ENCODE measurements at places on chromosomes 13 and 19.

DNA sequence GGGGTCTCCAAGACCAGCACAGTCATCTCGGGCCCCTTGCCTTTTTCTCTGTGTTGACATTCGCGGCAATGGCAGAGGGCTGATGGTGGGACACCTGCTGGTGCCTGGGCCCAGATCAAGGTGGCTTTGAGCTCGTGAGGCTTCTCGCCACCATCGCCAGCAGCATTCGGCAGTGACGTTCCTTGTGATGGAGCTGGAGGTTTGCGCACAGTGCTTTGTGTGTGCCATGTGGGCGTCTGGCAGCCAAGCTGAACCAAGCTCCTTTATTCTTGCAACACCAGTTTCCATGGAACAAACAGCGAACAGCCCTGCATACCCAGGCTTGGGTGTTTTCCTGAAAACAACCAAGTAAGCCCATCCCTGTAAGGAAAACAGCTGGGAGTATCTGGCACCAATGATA lies 9.1 kb upstream of the TMEM255B start:
- no peak overlapping the region for H3K27ac ChIP-seq
- no peaks in the 10 kb centered on the region for H3K36me3 ChIP-seq
- H3K27me3 ChIP-seq: no peaks in the 10 kb centered on the region
- no peaks in the 10 kb centered on the region for H3K4me1 ChIP-seq

DNA sequence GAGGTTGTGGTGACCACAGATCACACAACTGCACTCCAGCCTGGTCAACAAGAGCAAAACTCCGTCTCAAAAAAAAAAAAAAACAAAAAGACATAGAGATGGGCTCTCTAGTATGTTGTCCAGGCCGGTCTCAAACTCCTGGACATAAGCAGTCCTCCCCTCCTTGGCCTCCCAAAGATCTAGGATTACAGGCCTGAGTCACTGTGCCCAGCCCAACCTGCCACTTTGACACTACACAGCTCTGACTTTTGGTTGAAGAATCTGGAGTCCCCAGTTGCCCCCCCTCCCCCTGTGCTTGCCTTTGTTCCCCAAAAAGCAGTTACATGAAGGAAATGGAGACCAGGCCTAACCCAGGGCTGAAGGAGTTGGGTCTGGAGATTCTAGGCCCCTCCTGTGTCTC lies 12.9 kb downstream of the CARM1 start:
- peaks cover 6% of the 10 kb centered on the region for H3K4me1 ChIP-seq
- DNase-seq: no peak
- H3K27me3 ChIP-seq: no peaks in the 10 kb centered on the region

GRCh38 chr19:52935434-52935833 lies 12.2 kb upstream of the ZNF888 start:
- peaks cover 9% of the 10 kb centered on the region for H3K4me1 ChIP-seq
- no peak overlapping the region for H3K4me3 ChIP-seq
- no peaks in the 10 kb centered on the region for H3K27me3 ChIP-seq

- H3K4me1 ChIP-seq: no peaks in the 10 kb centered on the region
- H3K27me3 ChIP-seq: no peaks in the 10 kb centered on the region
- no peak for DNase-seq
- H3K27ac ChIP-seq: no peak overlapping the region
- H3K4me3 ChIP-seq: no peak overlapping the region
- no peaks in the 10 kb centered on the region for H3K36me3 ChIP-seq
These were observed 69.4 kb downstream of the RAB20 start for GRCh38 chr13:110491869-110492678.

DNA sequence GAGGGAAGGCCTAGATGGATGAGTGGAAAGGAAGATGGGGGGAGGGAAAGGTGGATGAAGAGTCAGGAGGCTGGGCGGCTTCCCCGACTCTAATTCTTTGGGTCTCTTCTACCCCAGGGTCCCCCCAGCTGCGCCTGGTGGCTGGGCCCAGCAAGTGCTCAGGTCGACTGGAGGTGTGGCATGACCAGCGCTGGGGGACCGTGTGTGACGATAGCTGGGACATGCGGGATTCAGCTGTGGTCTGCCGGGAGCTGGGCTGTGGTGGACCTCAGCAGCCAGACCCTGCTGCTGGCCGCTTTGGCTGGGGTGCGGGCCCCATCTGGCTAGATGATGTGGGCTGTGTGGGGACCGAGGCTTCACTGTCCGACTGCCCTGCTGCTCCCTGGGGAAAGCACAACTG lies 9.5 kb downstream of the SSC5D start:
- H3K4me3 ChIP-seq: no peak overlapping the region
- H3K36me3 ChIP-seq: no peaks in the 10 kb centered on the region
- H3K27ac ChIP-seq: no peak overlapping the region
- H3K4me1 ChIP-seq: peaks cover 5% of the 10 kb centered on the region

DNA sequence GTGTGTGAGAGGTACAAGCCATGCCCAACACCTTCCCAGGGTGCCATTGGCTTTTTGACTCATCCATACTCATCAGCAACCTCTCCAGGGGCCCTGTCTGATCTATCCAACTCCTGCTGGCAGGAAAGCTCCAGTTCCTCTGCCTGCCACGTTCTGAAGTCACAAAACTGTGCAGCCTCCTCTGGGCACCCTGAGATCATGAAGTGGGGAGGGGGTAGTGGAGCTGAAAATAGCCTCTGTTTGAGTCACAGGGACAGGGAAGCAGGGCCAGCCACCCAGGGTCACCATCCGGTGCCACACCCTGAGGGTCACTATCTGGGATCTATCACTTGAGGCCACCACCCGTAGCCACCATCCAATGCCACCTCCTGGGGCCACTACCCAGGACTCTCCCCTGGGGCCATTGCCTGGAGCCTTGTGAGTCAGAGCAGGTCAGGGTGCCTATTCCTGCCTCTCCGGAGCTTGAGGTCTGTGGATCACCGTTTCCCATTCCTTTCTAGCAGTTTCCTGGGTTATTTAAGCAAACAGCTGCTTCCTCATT lies 172.1 kb downstream of the NUFIP1 start:
- no peak overlapping the region for H3K27ac ChIP-seq
- no peak for DNase-seq
- no peak overlapping the region for H3K4me3 ChIP-seq
- H3K27me3 ChIP-seq: no peaks in the 10 kb centered on the region
- no peaks in the 10 kb centered on the region for H3K4me1 ChIP-seq

- H3K4me3 ChIP-seq: no peak overlapping the region
- H3K4me1 ChIP-seq: peaks cover 24% of the 10 kb centered on the region
- H3K27me3 ChIP-seq: peaks cover 2% of the 10 kb centered on the region
- no peaks in the 10 kb centered on the region for H3K36me3 ChIP-seq
- no peak for DNase-seq
These were observed 3.2 kb upstream of the MAP2K7 start for GRCh38 chr19:7900401-7900870.

- H3K36me3 ChIP-seq: no peaks in the 10 kb centered on the region
- H3K27ac ChIP-seq: peak overlapping the region; percentile 78
- H3K4me1 ChIP-seq: peaks cover 17% of the 10 kb centered on the region
- H3K4me3 ChIP-seq: peak overlapping the region; percentile 83
- H3K27me3 ChIP-seq: no peaks in the 10 kb centered on the region
- no peak for DNase-seq
These were observed 56.4 kb downstream of the ZNF568 start for GRCh38 chr19:36972571-36972970.
